Naive B cell (primary cell): ENCODE measurements at places on chromosomes 3 and 15.

DNA sequence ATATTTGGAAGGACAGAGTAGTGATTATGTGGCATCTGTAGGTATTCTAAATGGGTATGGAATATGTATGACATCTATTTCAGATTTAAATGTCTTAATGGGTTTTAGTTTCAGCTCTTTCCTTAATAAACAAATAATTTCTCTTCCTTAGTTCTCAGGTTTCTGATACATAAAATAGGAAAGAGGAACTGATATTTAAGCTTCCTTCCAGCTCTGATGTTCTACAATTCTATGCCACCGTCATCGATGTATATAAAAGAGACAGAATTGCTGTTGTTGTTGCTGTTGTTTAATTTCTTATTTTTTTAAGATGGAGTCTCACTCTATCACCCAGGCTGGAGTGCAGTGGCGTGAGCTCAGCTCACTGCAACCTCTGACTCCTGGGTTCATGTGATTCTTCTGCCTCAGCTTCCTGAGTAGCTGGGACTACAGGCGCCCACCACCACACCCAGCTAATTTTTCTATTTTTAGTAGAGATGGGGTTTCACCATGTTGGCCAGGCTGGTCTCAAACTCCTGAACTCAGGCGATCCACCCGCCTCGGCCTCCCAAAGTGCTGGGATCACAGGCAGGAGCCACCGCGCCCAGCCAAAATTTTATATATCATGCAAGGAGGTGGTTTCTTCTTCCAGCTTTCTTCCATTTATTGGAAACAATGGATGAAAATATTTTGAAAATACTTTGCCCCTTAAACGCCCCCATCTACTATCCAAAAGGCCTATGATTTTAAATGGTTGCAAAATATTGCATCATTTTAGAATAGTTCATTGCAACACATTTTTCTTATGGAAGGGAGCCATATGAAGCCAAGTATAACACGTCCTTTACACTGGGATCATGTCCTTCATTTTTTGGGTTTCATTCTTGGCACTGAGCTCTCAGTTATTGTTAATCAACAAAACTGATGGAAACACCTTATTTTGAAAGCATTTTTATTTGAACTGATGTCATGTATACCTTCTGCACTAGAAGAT lies 13.9 kb upstream of the C15orf61 start:
- no peak for DNase-seq

- no peak for DNase-seq
Observed at GRCh38 chr15:47812470-47812999, 95.2 kb downstream of the SEMA6D start.

- no peak for DNase-seq
Observed at GRCh38 chr3:48285675-48286074, 44.8 kb downstream of the ZNF589 start.

GRCh38 chr3:108342837-108343486 lies 46.6 kb downstream of the HHLA2 start:
- DNase-seq = no peak

DNA sequence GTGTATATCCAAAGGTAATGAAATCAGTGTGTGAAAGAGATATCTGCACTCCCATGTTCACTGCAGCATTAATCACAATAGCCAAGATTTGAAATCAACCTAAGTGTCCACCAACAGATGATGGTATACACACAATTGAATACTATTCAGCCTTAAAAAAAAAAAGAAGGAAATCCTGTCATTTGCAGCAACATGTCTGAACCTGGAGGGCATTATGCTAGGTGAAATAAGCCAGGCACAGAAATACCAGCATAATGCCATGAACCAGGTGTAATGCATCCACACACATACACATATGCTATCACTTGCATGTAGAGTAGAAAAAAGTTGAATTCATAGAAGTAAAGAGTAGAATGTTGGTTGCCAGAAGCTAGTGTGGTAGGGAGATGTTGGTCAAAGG lies 18.4 kb upstream of the NR1I2 start:
- DNase-seq = no peak

GRCh38 chr3:54951405-54951804 lies 23.5 kb upstream of the LRTM1 start:
- DNase-seq = no peak

- DNase-seq = no peak
Observed at GRCh38 chr3:18098960-18099587, 326.1 kb downstream of the SATB1 start.

DNA sequence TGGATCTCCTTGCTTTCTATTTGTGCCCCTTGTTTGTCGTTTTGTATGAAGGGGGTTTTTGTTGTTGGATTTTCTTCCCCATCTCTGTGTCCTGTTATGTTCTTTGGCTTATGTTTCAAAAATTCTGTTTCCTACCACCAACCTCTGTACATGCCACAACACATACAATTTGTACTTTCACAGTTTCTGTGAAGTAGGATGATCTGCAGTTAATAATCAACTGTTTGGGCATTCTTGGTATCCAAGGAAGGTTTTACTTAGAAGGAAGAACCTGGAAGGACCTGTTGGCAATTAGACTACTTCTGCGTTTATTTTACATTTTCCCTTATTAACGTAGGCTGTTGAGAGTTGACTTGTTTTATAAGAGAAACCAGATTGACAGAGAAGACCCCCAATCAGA lies 8.3 kb downstream of the SETD5 start:
- no peak for DNase-seq

GRCh38 chr3:28198974-28199373 lies 42.4 kb upstream of the CMC1 start:
- no peak for DNase-seq

GRCh38 chr3:27059489-27059888 lies 309.7 kb downstream of the NEK10 start:
- DNase-seq = no peak

DNA sequence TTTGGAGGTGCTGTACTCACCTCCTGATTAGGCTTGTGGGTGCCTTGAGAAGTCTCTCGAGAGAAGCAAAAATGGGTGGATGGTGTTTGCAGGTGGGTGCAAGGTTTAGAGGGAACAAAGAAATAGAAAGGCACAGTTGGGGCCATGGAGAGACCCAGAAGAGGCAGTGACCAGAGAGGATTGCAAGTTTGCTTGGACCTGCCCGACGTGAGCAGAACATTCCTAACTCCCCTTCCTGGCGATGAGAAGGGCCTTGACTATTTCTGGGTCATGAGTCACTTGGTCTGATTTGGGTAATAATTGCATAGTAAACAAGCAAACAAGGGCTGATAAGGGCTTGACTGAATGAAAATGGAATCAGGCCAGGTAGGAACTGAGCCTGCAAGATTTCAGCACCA lies 7.0 kb upstream of the CTSH start:
- no peak for DNase-seq

- DNase-seq = no peak
Observed at GRCh38 chr15:91632981-91633380, 220.5 kb upstream of the SLCO3A1 start.
